ENCODE measurements at places on chromosomes 5 and 9.
A peak's percentile ranks its signal among the peaks of the same experiment; 100 is the strongest.

- no peak for DNase-seq
Measured at GRCh38 chr9:14170973-14171596, 142.9 kb downstream of the NFIB start.

- no peak for DNase-seq
Measured at GRCh38 chr5:37786862-37787519, 52.9 kb downstream of the GDNF start.

DNA sequence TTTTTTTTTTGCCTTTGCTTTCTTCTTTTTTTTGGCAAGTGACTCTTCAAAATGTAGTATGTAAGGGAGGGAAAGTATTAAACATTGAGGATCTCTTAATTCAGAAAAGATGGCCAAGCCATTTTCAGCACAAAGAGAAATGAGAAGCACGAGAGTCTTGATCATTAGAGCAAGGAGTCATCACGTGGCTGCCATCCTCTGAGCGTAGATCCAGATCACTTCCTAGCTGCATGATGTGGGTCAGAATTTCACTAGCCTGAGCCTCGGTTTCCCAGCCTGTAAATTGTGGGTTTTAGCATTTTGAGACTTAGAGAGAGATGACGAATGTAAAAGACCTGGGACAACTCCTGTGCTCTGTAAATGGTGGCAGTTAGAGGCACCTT is 312.9 kb downstream of the ARHGEF28 start:
- no peak for DNase-seq

- no peak for DNase-seq
Measured at GRCh38 chr9:124372038-124372437, 43.2 kb downstream of the PSMB7 start.

DNA sequence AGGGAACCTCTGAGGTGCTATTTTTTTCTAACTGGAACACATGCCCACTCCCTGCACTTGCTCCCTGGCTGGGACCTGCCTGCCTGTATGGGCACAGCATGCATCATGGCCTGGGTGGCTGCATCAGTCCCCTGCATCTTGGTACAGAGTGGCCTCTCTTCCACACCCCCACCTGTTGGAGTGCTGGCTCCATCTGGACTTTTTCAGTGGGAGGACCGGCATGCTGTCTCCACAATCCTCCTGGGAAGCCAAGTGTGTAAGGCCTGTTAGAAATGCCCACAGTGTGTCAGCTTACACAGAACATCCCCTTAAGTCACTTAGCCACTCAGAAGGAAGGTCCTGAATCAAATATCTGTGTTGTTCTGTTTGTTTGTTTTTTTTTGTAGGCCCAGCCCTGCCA is 102.9 kb downstream of the MARCHF3 start:
- DNase-seq: no peak

DNA sequence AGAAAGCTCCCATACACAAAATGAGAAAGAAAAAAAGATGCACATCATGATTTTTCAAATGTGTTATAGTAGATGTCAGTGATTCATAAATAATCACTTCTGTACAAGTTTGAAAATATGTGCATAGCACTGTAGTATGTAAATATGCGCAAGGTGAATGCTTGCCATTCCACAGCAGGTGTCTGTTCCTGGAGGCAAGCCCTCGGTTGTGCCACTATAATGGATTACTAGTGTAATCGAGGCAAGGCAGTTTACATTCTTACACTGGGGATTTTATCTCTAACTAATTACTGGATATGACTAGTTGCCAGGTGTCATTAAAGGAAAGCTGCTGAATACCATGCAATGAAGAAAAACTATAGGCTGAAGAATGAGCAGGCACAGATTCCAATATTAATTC is 93.6 kb downstream of the ARHGEF28 start:
- no peak for DNase-seq

GRCh38 chr5:17218353-17219005 is 1.0 kb downstream of the BASP1 start:
- DNase-seq: peak; percentile 33

- no peak for DNase-seq
Measured at GRCh38 chr5:98042961-98043360, 730.5 kb upstream of the RGMB start.

Data from left colon (tissue), 2 donors.